ENCODE measurements at places on chromosomes 16 and 17.

- no peak for DNase-seq
These were observed 58.8 kb downstream of the SF3B3 start for GRCh38 chr16:70582280-70582978.

DNA sequence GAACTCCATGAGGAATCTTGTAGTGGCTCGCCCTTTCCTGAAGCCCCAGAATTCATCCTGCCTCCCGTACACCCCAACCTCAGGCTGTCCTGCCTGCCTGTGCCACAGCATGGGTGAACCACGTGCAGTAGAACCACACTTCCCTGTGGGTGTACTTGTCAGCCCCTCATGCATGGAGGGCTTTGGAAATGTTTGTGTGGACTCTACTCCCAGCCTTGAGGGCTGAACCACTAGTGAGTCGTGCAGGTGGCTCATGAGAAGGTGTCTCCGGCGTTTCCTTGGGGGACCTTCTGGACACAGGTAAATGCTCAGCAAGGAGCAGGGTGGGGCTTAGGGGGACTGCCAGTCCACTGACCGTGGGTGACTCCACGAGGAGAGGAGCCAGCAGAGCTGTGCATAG, 58.7 kb upstream of the ADORA2B start:
- DNase-seq: no peak

- no peak for DNase-seq
These were observed 40.7 kb downstream of the TBX4 start for GRCh38 chr17:61492759-61493526.

GRCh38 chr17:17539591-17539990, 43.4 kb upstream of the RASD1 start:
- DNase-seq: no peak

DNA sequence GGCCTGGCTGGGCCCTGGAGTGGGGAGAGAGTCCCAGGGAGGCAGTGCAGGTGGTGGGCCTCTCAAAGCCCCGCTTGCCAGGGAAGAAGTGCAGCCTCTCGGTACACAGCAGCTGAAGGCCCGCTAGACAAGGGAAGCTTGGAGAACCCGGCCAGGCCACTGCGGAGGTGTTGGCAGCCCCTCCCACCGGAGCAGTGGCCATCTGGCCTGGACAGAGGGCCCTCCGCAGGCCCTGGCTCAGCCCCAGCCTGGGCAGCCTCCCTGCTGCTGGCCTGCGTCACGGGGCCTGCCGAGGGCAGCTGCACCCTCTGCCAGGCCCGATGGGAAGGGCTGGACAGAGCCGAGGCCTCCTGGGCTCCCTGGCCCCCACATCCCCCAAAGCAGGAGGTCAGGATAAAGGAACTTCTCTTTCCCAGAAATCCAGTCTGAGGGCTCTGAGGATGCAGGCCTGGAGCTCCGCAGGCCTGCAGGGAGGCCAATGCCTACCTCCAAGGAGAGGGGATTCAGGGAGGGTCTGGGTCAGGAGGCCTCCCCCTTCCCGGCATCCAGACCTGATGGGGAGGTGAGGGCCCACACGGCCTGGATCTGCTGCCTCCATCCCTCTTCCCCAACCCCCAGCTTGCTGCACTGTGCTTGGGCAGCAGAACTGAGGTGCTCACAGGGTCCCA, 4.3 kb downstream of the SPPL2C start:
- DNase-seq: no peak

DNA sequence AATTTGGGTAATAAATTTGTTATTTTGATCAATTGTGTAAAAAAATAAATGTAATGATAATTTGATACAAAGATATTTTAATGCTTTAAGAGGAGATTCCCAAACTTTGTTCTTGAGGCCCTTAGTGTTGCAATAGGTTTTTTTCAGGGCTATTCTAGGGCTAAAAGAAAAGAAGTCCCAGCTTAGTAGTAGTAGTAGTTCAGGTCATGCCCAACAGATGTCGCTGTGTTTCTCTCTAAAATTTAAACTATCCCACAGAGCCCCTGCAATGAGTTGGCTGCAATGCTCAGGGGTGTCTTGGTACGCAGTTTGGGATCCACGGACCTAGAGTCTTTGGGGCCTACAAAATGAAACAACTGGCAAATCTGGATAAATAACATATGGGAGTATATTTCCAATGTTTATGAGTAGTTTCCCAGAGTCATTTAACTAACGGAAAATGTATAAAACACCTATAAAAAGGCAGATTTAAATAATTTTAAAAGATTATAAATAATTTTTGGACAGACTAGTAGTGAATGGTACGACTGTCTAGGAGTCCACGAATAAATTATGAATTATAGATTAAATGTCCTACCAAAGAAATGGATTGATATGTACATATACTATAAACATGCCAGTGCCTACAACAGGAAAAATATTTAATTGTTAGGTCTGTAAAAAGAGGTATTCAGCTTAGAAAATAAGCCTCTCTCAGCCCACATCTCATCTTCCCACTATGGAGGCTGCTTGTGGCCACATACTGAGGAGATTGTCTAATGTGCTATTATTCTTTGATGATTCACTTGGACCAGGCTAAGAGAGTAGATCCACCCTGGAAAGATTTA, 228.5 kb upstream of the PMFBP1 start:
- no peak for DNase-seq

GRCh38 chr16:16136588-16136987, 86.7 kb downstream of the ABCC6 start:
- no peak for DNase-seq

DNA sequence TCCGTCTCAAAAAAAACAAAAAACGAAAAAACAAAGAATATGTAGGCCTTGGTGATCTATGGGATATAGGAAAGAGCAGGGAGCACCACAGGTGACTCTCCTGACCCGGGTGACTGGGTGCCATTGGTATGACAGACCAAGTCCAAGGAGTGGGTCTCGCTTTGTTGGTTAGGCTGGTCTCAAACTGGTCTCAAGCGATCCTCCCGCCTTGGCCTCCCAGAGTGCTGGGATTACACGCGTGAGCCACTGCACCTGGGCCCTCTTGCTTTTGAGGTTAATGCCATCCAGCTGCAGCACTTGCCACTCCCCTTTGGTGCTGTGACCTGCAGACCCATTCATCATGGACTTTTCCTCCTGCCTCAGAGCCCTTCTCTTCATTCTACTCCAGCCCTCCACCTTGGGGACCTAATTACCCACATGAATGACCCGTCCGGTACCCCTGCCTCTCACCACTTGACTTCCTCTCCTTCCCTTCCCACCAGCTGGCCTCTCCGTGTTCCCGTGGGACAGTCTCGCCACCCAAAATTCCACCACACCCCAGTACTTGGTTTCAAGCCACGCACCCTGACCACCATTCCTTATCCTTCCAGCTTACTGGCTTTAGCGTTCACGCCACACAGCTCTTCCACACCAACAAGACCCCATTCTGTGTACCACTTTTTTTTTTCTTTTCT, 3.2 kb upstream of the UBE2G1 start:
- no peak for DNase-seq

DNA sequence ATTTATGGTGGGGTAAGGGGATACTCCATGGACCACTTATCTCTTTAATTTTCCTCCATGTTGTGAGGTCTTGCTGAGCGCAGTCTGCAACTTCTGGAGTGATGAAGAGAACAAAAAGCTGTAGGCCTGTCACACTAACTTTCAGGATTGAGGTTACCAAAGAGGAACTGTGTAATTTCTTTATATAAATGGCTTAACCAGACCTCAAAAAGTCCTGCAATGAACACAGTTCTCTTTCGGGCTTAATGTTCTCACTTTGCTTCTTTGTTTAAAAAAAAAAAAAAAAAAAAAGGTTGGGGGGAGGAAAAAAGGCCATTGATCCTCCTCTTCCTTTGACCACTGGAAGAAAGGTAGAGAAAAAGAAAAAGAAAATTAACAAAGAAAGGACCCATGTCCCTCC, 86.8 kb upstream of the SOX9 start:
- no peak for DNase-seq

GRCh38 chr17:4072487-4073157, 70.2 kb downstream of the ZZEF1 start:
- peak; percentile 64 for DNase-seq

DNA sequence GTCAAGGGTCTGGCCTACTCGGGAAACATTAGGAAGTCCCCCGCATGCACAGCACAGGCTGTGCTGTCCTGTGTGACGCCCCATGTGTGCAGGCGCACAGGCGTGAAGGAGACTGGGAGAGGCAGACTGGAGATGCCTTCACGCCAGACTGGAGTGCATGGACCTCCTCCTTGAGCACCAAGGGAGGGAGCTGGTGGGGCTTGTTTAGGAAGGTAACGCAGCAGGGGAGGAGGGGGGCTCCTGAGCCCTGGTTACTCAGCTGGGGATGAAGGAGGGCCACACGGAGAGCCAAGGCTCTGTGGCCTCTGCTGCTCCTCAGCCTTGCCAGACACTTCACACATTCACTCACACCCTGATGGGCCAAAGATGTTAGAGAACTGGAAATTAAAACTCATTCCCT, 7.7 kb downstream of the HSDL1 start:
- no peak for DNase-seq

- DNase-seq: no peak
These were observed 37.1 kb downstream of the BAIAP2 start for GRCh38 chr17:81071761-81072741.

GRCh38 chr17:83004791-83005380, 74.5 kb upstream of the METRNL start:
- no peak for DNase-seq

DNA sequence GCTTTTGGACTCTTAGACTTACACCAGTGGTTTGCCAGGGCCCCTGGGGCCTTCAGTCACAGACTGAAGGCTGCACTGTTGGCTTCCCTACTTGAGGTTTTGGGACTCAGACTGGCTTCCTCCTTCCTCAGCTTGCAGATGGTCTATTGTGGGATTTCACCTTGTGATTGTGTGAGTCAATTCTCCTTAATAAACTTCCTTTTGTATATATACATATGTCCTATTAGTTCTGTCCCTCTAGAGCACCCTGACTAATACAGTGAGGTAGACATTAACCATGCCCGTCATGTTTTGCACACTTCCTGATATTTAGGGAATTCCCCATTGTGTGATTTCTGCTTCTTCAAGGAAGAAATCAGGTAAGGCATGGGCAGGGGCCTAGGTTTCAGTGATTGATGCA, 147.8 kb upstream of the CA10 start:
- DNase-seq: no peak

- no peak for DNase-seq
These were observed 28.0 kb downstream of the GNA13 start for GRCh38 chr17:65028545-65028843.

- DNase-seq: no peak
These were observed 398.8 kb upstream of the SALL1 start for GRCh38 chr16:51549836-51550235.

GRCh38 chr16:54620197-54620596, 310.5 kb upstream of the IRX5 start:
- no peak for DNase-seq

- DNase-seq: no peak
These were observed 225.4 kb downstream of the SEC14L1 start for GRCh38 chr17:77366206-77366557.

DNA sequence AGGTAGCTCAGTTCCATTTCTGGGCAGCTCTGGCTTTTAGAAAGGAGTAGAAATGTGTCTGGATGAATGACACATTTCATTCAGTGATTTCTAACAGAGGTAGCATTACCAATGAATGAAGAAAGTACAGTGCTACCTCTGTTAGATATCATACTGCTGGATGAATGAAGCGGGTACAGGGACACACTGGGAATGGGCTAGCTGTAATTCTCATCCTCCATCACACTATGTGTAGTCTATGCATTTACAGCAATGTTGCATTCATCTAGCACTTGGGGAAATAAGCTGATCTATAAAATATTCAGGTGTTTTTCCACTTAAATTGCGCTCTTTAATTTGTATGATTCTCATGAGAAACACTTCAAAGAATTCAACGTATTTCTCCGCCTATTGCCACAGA, 158.3 kb upstream of the IRX5 start:
- no peak for DNase-seq

DNA sequence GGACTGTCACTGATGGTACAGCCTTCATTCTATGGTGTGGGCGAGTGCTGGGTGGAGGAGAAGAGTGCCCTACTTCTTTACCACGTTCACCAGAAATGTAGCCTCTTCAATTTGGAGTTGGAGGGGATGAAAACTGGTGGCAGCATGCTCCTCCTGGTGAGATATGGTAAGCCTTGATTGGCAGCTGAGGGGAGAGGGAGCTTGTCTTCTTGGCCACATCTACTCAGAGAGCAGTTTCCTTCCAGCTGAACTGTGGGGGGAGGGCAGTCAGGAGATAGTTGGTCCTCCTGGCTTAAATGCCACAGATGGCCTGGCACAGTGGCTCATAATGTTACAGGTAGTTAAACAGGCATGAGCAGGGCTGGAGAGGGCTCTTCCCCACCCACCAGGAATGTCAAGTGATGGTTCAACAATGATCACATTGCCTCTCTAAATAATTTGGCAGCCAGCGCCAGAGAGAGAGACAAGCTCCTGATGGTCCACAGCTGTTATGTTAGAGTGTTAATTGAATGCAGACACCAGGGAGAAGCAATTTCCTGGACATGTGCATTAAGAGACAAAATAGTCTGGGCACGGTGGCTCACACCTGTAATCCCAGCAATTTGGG, 9.0 kb upstream of the MAPK3 start:
- no peak for DNase-seq

- no peak for DNase-seq
These were observed 12.4 kb upstream of the MYO15B start for GRCh38 chr17:75575197-75575596.

- DNase-seq: no peak
These were observed 599 bp downstream of the RNF112 start for GRCh38 chr17:19411631-19412030.

- no peak for DNase-seq
These were observed 122.4 kb upstream of the TMEM97 start for GRCh38 chr17:28196636-28197035.

GRCh38 chr16:13517841-13518240, 402.1 kb upstream of the ERCC4 start:
- DNase-seq: no peak
